ENCODE measurements at places on chromosomes 12 and 14. TPM values are rescaled to one million over a fixed set of nuclear protein-coding genes. Genes with fewer than 3 reads are reported as not detected.

DNA sequence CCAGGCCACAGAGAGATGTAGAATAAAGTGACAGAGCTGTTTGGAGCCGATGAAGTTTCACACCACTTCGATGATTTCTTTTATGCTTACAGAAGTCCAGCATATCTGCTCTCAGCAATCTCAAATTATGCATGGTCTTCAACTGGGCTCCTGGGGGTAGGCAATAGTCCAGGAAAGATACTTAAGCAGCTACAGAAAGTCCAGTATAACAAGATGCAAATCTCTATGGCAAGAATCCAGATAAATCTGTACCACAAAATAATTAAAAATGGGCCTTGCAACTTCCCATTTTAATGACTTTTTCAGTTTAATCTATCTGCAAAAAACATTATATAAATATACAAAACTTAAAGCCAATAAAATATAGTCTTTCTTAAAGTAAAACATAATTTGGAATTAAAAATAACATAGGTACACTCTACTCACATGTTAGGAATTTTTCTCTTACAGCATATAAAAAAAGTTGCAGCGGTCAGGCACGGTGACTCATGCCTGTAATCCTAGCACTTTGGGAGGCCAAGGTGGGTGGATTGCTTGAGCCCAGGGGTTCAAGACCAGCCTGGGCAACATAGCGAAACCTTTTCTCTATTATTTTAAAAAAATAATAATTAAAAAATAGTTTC lies 20.5 kb upstream of the RAD51AP1 start:
- H3K27ac ChIP-seq: no peak overlapping the region
- peaks cover 23% of the 10 kb centered on the region for H3K36me3 ChIP-seq
- H3K4me1 ChIP-seq: no peaks in the 10 kb centered on the region
- H3K27me3 ChIP-seq: no peaks in the 10 kb centered on the region

The RNASE7 gene
- total RNA-seq: not detected

The RPS6KA5 gene
- 19.3 TPM for total RNA-seq

- no peak for DNase-seq
- peak overlapping the region; percentile 98 for H3K27ac ChIP-seq
- peak overlapping the region; percentile 95 for H3K4me3 ChIP-seq
- peaks cover 46% of the 10 kb centered on the region for H3K4me1 ChIP-seq
These were observed 1.5 kb downstream of the CAND1 start for GRCh38 chr12:67270622-67271021.

The TMEM30B gene
- 1.7 TPM for total RNA-seq

GRCh38 chr12:51318846-51319599 lies 5.0 kb downstream of the BIN2 start:
- no peaks in the 10 kb centered on the region for H3K27me3 ChIP-seq
- H3K4me1 ChIP-seq: peaks cover 65% of the 10 kb centered on the region

DNA sequence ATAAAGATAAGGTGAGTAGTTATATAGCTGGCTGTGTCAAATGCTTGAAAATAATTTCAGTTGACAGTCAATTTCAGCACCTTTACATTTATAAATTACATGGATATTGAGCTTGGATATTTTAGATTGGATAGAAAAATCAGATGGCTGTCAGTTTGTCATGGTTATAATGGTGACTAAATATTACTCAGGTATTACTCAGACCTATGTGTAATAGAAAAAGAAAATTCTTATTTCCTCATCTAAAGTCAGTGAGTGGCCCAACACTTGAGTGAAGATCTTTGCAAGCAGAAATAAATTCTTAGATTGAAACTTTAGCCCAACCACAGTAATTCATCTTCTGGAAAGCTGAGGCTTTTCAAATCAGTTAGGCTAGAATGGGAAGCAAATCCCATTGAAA lies 354.4 kb downstream of the NAV3 start:
- no peak overlapping the region for H3K4me3 ChIP-seq
- no peaks in the 10 kb centered on the region for H3K27me3 ChIP-seq
- DNase-seq: no peak
- no peaks in the 10 kb centered on the region for H3K4me1 ChIP-seq
- no peak overlapping the region for H3K27ac ChIP-seq

GRCh38 chr12:29735604-29736003 lies 48.1 kb downstream of the TMTC1 start:
- no peak for DNase-seq
- no peaks in the 10 kb centered on the region for H3K36me3 ChIP-seq
- peaks cover 3% of the 10 kb centered on the region for H3K4me1 ChIP-seq
- no peak overlapping the region for H3K27ac ChIP-seq

The MDGA2 gene
- not detected for total RNA-seq

- H3K27me3 ChIP-seq: peaks cover 2% of the 10 kb centered on the region
- H3K4me1 ChIP-seq: peaks cover 19% of the 10 kb centered on the region
- H3K4me3 ChIP-seq: no peak overlapping the region
- DNase-seq: no peak
- H3K27ac ChIP-seq: no peak overlapping the region
These were observed 10.5 kb upstream of the BCL11B start for GRCh38 chr14:99282261-99283050.

DNA sequence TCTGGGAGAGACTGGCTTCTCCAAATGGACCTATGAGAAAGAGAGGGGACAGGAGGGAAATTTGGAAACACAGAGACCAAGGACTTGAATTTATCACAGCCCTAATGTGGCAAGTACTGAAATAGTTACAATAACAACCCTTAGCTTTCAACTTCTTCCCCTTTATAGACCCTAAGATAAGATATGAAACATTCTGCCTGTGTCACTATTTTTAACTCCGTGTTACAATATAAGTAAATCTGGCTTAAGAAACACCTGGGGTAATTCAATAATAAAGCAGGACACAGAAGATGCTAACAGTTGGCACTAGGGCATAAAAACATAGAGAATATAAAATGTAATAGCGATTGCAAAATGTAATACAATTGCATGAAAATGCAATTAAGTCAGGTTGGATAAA lies 216.4 kb downstream of the NOVA1 start:
- H3K4me1 ChIP-seq: no peaks in the 10 kb centered on the region
- H3K27me3 ChIP-seq: no peaks in the 10 kb centered on the region
- no peak overlapping the region for H3K27ac ChIP-seq
- DNase-seq: no peak

DNA sequence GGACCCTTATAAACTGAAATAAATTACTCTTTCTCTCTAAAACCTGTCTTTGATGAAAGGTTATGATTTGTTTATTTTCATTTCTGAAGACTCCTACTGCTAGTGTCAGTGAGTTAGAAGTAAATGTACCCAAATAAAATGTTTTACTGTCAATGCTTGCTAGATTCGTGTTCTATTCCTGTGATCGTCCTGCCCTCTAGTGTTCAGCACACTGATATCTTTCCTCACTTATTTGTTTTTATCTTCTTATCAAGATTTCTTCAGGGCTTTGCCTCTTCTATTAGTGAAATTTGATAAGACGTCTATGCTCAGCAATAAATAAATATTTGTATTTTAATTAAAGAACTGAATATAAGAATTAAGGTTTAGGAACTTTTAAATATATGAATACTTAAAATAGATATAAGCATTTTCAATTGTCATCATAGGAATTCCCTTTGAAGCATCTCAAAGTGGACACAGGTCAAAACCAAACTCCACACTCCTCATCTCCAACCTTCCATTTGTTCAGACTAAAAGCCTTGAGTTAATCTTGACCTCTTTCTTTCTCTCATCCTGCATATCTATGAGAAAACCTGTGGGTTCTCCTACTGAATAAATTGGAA lies 75.8 kb downstream of the C12orf50 start:
- no peaks in the 10 kb centered on the region for H3K36me3 ChIP-seq
- H3K4me1 ChIP-seq: no peaks in the 10 kb centered on the region
- H3K27ac ChIP-seq: no peak overlapping the region
- no peak overlapping the region for H3K4me3 ChIP-seq
- H3K27me3 ChIP-seq: no peaks in the 10 kb centered on the region

The LMO3 gene
- total RNA-seq: not detected

DNA sequence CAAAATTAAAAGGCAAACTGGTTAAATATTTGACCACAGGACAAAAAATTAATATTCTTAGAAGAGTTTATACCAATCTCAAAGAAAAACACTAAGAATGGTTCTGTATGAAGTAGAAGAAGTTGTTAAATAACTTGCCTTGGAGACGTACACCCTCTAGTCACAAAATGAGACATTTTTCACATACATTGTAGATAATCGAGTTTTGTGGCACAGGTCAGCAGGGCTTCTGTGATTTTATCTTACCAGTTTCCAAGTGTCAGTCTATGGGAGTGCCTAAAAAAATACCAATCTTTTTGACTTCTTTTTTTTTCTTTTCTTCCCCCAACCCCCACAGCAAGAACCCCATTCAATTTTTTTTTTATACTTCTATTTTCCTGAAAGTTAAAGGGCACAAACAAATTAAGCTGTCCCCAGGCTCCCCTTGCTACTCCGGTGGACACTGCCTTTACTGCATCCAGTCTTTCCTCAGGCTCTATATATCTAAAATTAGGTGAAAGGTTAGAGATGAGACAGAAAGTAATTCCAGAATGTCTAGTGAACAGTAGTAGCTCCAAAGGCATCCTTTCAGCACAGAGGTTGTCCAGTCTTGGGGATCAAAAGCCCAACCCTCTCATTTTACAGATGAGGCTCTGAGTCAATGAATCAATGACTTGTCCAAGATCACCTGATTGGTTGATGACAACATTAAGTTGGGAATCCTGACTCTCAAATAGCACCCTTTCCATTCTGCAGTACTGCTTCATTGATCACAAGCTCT lies 6.2 kb downstream of the LIMA1 start:
- H3K4me3 ChIP-seq: no peak overlapping the region
- no peak for DNase-seq
- peaks cover 14% of the 10 kb centered on the region for H3K4me1 ChIP-seq
- H3K36me3 ChIP-seq: no peaks in the 10 kb centered on the region

The BAG5 gene
- 23.2 TPM for total RNA-seq

The IL31 gene
- 4.0 TPM for total RNA-seq

GRCh38 chr12:6961278-6961694 lies 9.2 kb downstream of the PHB2 start:
- H3K36me3 ChIP-seq: peaks cover 60% of the 10 kb centered on the region
- H3K4me1 ChIP-seq: peaks cover 85% of the 10 kb centered on the region
- peak overlapping the region; percentile 75 for H3K4me3 ChIP-seq
- DNase-seq: peak; percentile 97

DNA sequence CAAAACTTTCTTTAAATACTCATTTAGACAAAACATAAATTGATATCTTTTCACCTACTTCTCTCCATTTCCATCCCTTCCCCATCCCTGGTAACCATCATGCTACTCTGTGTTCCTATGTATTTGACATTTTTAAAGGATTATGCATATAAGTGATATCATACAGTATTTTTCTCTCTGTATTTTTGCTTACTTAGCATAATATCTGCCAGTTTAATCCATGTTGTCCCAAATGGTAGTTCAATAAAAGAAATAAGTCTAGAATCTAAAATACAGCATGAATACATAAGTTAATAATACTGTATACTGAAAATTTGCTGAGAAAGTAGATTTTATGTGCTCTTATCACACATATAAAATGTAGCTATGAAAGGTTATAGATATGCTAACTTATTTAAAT lies 190.3 kb upstream of the NAV3 start:
- no peaks in the 10 kb centered on the region for H3K4me1 ChIP-seq
- no peaks in the 10 kb centered on the region for H3K36me3 ChIP-seq
- DNase-seq: no peak
- H3K27me3 ChIP-seq: no peaks in the 10 kb centered on the region

DNA sequence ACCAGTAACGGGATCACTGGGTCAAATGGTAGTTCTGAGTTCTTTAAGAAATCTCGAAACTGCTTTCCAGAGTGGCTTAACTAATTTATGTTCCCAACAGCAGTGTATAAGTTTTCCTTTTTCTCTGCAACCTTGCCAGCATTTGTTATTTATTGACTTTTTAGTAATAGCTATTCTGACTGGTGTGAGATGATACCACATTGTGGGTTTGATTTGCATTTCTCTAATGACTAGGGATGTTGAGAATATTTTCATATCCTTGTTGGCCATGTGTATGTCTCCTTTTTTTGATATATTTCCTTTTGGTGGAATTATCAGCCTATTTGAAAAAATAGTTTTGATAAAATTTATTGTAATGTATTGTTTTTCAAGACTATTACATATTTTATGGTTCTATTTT lies 701.2 kb upstream of the FBXO33 start:
- H3K4me3 ChIP-seq: no peak overlapping the region
- DNase-seq: no peak
- H3K27ac ChIP-seq: no peak overlapping the region
- no peaks in the 10 kb centered on the region for H3K27me3 ChIP-seq

GRCh38 chr14:26984311-26985177 lies 386.7 kb upstream of the NOVA1 start:
- peak; percentile 18 for DNase-seq
- H3K4me1 ChIP-seq: no peaks in the 10 kb centered on the region
- H3K27me3 ChIP-seq: no peaks in the 10 kb centered on the region
- H3K36me3 ChIP-seq: no peaks in the 10 kb centered on the region

DNA sequence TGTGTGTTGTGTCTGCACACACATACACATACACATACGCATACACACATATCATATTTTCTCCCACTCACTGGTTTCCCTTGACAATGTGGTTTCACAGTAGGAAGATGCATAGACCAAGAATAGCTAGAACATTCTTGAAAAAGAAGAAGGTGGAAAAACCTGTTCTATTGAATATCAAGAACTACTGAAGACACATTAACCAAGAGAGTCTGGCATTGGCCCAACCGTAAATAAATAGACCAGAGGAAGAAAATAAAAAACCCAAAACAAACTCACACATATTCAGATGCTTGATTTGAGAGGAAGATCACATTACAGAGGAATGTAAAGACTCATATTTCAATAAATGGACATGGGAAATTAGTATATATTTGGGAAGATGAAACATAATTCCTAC lies 311.3 kb downstream of the FOXG1 start:
- H3K36me3 ChIP-seq: no peaks in the 10 kb centered on the region
- no peak overlapping the region for H3K4me3 ChIP-seq
- no peak overlapping the region for H3K27ac ChIP-seq
- H3K4me1 ChIP-seq: no peaks in the 10 kb centered on the region

DNA sequence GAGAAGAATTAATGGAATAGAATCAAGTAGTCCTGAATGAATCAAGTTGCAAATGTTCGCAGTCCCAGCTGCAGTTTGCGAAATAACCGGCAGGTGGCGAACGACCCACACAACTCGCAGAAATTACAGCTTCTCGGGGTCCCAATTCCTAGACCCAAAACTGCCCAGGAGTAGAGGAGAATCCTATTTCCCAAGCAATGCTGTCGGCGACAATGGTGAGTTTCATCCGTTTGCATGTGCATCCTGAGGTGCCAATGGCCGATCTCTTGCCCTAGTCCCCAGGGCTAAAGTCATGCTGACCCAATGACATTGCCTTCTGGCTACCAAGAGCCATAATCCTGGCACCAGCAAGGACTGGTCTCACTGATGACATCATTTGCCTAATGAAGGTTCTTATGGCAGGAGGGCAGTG lies 8.5 kb upstream of the ASCL1 start:
- H3K27ac ChIP-seq: no peak overlapping the region
- H3K4me1 ChIP-seq: peaks cover 9% of the 10 kb centered on the region
- H3K4me3 ChIP-seq: no peak overlapping the region
- H3K36me3 ChIP-seq: no peaks in the 10 kb centered on the region
- peaks cover 44% of the 10 kb centered on the region for H3K27me3 ChIP-seq
